HS-27A (cell line): ENCODE measurements at places on chromosomes 6 and 20.

DNA sequence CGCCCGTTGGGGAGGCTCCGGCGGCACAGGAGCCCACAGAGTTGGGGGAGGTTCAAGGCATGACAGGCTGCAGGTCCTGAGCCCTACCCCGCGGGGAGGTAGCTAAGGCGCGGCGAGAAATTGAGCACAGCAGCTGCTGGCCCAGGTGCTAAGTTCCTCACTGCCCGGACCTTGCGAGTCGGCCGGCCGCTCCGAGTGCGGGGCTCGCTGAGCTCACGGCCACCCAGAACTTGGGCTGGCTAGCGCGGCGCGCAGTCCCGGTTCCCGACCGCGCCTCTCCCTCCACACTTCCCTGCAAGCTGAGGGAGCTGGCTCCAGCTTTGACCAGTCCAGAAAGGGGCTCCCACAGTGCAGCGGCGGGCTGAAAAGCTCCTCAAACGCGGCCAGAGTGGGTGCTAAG lies 23.9 kb upstream of the KIF13A start:
- DNase-seq = no peak

GRCh38 chr6:167474725-167475124 lies 149.8 kb downstream of the TTLL2 start:
- DNase-seq = no peak

- no peak for DNase-seq
Measured at GRCh38 chr6:162058281-162058875, 669.2 kb downstream of the PRKN start.

DNA sequence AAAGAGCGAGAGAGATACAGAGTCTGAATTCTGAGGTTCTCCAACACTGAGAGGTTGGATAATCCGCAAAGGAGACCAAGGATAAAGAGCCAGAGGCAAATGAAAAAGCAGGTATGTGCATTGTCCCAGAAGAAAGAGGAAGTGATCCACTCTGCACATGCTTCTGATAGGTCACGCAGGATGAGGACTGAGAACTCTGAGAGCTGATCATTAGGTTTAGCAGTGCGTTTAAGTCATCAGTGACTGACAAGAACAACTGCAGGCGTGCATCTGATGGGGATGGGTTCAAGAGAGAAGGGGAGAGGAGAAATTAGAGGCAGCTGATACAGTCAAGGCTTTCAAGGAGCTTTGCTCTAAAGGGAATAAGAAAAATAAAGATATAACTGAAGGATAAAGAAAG lies 301.2 kb upstream of the SGK1 start:
- no peak for DNase-seq

DNA sequence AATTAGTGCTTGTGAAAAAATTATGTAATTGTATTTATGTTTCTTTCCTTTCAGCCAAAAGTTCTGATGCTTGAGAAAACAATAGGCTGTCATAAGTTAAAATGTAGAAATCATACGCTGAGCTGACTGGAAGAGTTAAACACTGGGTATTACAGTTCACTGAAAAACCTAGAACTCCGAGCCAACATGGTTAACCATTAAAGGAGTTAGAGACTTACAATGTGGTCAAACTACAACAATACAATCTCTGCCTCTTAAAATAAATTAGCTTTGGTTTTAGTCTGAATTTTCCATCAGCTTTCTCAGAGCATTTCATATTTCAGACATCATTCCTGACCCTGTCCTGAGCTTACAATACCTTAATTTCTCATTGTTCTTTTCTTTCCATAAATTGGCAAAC lies 91.0 kb downstream of the COL12A1 start:
- no peak for DNase-seq

GRCh38 chr20:14512839-14513238 lies 175.4 kb upstream of the FLRT3 start:
- no peak for DNase-seq

DNA sequence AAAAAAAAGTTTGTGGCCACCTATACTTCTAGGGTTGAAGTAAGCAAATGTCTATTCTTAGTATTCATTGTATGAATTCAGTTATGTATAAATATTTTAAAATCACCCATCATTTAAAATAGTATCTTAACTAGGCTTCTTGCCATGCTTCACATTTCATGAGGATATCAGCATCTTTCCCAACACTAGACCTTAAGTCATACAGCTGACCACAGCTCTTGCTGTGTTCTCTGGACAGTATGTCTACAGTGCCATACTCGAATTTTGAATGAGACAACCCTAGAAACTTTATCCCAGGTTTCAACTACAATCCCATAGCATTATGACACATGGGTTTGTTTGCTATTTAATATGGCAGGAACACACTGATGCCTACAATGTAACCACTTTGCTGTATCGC lies 5.2 kb downstream of the TXNDC5 start:
- no peak for DNase-seq

GRCh38 chr6:22544476-22544875 lies 24.9 kb upstream of the HDGFL1 start:
- DNase-seq = no peak

GRCh38 chr6:303263-303662 lies 11.0 kb downstream of the DUSP22 start:
- DNase-seq = no peak

- no peak for DNase-seq
Measured at GRCh38 chr6:15044948-15045347, 200.9 kb upstream of the JARID2 start.

GRCh38 chr6:158418501-158418900 lies 106.2 kb downstream of the TULP4 start:
- no peak for DNase-seq

DNA sequence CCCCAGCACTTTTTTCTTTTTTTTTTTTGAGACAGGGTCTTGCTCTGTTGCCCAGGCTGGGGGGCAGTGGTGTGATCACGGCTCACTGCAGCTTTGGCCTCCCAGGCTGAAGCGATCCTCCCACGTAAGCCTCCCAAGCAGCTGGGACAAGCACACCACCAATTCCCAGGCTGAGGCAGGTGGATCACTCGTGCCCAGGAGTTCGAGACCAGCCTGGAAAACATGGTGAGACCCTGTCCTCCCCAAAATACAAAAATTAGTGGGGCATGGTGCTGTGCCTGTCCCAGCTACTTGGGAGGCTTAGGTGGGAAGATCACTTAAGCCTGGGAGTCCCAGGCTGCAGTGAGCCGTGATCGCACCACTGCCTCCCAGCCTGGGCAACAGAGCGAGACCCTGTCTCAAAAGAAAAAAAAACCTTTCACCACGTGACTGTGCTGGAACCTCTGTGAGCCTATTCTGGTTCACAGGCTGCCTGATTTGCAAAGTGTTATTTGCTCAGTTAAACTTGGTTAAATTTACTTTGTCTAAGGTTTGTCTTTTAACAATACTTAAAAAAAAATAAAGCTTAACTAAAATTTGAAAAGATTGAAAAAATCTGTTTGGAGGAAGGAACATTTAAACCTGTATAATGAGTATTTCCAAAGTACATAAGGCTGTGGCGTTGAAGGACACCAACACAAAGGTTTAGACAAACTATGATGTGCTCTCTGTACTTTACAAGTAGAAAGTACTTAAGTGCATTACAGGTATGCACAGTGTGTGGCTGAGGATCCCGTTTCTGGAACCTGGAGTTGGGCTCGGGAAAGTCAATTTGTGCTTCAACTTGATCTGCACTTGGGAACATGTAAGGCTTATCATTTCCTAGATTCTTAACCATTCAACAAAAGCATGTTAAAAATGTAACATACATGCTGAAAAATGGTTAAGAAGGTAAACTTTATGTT lies 55.0 kb downstream of the PPP1R3G start:
- no peak for DNase-seq

DNA sequence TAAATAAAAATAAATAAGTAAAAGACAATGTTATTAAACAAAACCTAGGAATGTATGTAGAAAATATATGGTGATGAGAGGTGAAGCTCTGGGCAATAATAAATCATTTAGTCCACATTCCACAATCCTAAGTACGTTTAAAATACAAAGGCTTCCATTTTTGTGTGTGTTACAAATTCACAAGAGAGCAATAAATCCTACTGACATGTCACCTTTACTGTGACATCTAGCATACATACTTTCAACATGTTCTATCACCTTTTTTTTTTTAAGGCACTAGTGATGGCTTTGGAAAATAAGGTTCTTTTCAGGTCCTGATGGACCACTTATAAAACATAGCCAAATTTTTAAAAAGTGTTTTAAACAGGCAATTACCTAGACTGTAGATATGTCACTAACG lies 12.0 kb downstream of the REV3L start:
- DNase-seq = no peak

- no peak for DNase-seq
Measured at GRCh38 chr20:62219992-62220665, at the start of gene HRH3. TSS of gene HRH3 (minus strand) at chr20:62220278. CDS start at chr20:62219970, 308 bp downstream.

GRCh38 chr6:160285541-160286105 lies 27.0 kb upstream of the SLC22A2 start:
- DNase-seq = no peak

DNA sequence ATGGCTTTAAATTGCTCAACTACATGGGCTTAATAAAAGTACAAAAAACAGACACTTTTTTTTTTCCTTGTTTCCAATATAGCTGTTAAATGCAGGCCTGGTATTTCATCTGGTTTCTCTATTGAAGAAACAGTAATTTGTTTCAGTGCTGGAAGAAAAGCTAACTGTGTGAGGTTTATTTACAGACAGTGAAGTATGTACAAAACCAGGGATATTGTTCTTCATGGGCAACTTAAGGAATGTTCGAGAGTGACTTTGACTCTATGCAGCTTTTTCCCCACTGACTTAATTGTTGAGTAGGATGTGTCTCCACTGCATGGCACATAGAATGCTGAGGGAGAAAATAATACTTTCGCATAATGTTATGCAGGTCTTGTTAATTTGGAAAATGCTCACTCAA lies 31.0 kb upstream of the PRL start:
- no peak for DNase-seq

- DNase-seq = no peak
Measured at GRCh38 chr20:64233725-64234124, 21.8 kb upstream of the PCMTD2 start.
